T-helper 2 cell (primary cell): ENCODE measurements at places on chromosomes 6 and 20.
A peak's percentile ranks its signal among the peaks of the same experiment; 100 is the strongest.

GRCh38 chr6:72421387-72421786 is 200.5 kb upstream of the KCNQ5 start:
- no peak for DNase-seq

GRCh38 chr6:21845439-21846140 is 252.0 kb downstream of the SOX4 start:
- DNase-seq = no peak

- no peak for DNase-seq
Observed at GRCh38 chr6:13101985-13102384, 226.4 kb downstream of the TBC1D7 start.

- no peak for DNase-seq
Observed at GRCh38 chr20:64109831-64110391, 2.5 kb upstream of the NPBWR2 start.

DNA sequence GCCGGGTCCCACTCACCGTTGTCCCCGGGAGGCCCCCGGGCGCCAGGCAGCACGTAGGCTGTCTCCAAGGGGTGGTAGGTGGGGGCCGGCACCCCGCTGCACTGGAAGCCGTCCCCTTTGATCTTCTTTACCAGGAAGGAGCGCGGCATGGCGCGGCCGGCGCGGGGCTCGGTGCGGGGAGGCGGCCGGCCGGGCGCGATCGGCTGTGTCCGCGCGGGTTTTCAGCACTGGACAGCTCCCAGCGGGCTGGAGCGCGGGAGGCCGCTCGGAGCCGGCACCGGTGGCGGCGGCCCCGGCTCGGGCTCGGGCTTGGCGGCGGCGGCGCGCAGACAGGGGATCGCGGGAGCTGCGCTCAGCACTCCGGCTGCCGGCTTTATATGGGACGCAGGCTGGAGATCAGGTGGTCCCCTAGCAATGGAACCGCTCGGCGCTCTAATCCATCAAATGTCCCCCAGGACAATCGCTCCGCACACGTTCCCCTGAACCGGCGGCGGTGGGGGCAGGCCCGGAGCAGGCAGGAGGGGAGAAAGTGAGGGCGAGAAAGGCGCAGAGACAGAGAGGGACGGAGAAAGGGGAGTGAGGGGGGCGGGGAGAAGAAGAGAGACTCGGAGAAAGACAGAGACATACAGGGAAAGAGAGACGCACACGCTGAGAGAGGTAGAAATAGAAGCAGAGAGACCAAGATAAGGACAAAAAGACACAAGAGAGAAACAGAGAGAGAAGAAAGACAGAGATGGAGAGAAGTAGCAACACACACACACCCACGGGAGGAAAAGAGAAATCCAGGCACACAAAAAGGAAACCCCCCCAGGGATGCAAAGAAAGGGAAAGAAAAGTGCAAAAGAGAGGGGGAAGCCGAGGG is at the start of gene SCRT2:
TSS of gene SCRT2 (minus strand) at position 350 of the 862 bp plus-strand sequence. CDS start at position 149, 201 bp downstream.
- peak; percentile 56 for DNase-seq

- no peak for DNase-seq
Observed at GRCh38 chr6:39169448-39170344, 54.7 kb upstream of the SAYSD1 start.

DNA sequence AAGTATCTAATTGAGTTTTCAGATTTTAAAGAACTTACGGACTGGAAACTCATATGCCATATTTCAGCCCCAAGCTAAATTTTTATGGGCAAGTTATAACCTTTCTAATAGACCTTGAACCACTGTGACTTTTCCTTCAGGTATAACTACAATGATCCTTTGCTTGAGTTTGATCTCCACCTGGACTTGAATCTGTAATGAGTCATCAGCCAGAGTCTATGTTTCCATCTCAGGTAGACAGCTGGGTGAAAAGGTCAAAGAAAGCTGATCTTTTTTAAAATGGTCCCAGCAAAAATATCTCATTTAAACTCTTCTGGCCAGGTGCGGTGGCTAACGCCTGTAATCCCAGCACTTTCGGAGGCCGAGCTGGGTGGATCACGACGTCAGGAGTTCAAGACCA is 88.4 kb upstream of the SGK1 start:
- DNase-seq = no peak

GRCh38 chr6:7691675-7692452 is 34.0 kb upstream of the BMP6 start:
- DNase-seq = no peak
